ENCODE measurements at places on chromosomes 12 and 14. TPM values are rescaled to one million over a fixed set of nuclear protein-coding genes. Genes with fewer than 3 reads are reported as not detected.

The COX6A1 gene
- 734 TPM for total RNA-seq

The SLC5A8 gene
- not detected for total RNA-seq

The FAM181A gene
- 0.99 TPM for total RNA-seq

The SMCO2 gene
- not detected for total RNA-seq

The TSPAN8 gene
- total RNA-seq, result not detected

The OASL gene
- total RNA-seq, result 0.51 TPM

The LUM gene
- 2.8 TPM for total RNA-seq

The SERPINA5 gene
- not detected for total RNA-seq

The PLA2G1B gene
- not detected for total RNA-seq

The DPPA3 gene
- not detected for total RNA-seq

The KRT72 gene
- not detected for total RNA-seq

The OR4E1 gene
- total RNA-seq, result not detected

The AICDA gene
- not detected for total RNA-seq

The A2M gene
- total RNA-seq, result not detected

The KCNMB4 gene
- 2.0 TPM for total RNA-seq

The NTF3 gene
- total RNA-seq, result not detected

The DUSP6 gene
- total RNA-seq, result 76.9 TPM

The POTEG gene
- not detected for total RNA-seq

Data from airway epithelial cell (primary cell).